Activated CD8-positive, alpha-beta memory T cell treated with anti-CD3 and anti-CD28 coated beads for 1 hour (primary cell): ENCODE measurements at places on chromosomes 2 and 18.

DNA sequence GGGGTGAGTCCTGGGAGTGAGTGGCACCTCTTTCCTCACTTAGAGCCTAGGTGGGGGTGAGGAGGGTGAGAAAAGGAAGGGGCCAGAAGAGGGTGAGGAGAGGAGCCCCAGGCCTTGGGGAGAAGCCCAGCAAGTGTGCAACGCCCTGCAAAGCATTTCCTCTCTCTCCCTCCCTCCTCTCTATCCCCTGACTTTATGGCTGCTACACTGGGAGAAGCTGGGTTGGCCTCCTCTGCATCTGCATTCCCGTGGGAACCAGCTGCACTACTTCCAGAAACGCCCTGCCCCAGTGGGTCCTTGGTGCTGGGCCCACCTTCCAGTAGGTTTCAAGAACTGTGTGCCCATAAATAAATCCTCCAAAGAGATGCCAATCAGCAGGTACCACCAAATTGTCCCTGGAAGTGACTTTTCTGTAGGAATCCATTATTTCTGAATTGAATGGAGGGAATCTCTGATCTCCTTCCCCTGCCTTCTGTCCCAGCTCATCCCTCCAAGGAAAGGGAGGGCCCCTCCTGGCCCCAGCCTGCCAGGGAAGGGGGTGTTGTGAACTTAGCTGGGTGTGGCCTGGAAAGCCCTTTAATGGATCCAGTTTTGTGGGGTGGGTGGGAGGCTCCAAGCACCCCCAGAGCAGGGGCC, 95.7 kb upstream of the BOD1L2 start:
- no peak for DNase-seq

DNA sequence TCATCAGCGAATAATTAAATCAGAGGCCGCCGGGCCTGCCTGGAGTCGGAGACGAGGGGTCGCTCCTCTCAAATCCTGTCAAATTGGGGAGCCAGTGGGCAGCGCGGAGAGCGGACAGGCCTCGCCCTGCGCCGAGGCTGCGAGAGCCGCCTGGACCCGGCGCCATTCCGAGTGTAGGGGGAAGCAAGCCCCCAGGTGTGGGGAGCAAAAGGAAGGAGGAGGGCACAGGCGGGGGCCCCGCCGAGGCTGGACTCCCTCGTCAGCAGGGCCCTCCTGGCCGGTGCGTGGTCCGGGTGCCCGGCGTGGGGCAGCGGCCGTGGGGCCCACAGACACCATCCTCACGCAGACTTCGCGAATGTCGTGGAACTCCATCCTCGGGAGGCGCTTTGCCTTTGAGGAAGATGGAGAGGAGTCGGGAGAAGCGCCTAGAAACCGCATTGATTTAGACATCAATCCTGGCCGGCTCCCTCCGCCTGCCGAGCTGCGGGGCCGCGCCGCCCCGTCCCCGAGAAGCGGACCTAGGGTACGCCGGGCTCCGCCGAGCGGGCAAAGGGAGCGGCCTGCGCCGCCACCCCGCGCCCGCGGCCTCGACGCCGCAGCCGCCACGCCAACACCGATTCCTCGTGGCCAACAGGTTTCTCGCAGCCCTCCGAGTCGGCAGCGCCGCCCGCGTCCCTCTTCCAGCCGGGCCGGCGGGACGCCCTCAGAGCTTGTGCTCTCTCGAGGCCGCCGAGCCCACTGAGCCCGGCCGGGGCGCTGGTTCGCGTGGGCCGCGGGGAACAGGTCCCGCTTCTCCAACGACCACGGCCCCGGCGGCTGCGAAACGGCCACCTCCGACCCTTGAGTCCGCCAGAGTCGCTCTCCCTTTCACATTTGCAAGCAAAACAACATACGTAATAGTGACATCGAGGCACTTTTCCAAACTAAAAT, 6.7 kb upstream of the ONECUT2 start:
- DNase-seq, result no peak

GRCh38 chr2:14364471-14364870, 268.0 kb upstream of the LRATD1 start:
- no peak for DNase-seq

GRCh38 chr18:71598374-71598773, 945.8 kb downstream of the CBLN2 start:
- no peak for DNase-seq

DNA sequence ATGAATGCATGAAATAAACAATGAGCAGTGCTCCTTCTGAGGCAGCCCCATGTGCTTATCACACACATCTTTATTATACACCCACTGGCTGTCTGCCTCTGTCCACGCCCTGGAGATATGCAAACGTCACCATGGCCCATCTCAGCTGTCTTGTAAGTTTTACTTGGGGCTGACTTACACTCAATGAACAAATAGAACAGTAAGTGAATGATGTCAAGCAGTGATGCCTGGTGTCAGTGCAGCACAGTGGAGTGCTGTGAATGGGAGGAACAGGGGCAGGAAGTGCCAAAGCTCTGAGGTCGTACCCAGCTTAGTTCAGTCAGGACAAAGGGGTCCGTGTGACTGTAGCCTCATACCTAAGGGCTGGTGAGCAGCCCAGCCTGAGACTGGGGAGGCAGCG, 659.5 kb upstream of the HS6ST1 start:
- no peak for DNase-seq

DNA sequence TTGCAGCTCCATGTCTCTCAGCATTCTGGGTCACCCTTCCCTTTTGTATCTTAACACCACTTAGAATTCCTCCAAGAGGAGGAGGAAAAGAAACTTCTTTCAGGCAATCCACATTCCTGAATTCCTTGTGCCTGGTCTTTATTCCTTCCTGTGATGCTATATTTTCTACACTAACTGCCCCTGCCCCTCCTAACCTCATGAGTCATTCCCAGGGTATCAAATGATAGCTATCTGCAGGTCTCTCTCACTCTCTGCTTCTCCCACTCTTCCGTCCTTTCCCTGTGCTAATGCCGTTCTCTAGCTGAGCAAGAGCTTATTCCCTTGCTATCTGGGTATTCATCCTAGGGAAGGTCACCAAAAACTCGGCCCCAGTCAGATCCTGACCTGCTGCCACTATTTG, 395.0 kb upstream of the TCF4 start:
- no peak for DNase-seq

GRCh38 chr2:178392215-178392614, 58.8 kb downstream of the PRKRA start:
- DNase-seq, result no peak

DNA sequence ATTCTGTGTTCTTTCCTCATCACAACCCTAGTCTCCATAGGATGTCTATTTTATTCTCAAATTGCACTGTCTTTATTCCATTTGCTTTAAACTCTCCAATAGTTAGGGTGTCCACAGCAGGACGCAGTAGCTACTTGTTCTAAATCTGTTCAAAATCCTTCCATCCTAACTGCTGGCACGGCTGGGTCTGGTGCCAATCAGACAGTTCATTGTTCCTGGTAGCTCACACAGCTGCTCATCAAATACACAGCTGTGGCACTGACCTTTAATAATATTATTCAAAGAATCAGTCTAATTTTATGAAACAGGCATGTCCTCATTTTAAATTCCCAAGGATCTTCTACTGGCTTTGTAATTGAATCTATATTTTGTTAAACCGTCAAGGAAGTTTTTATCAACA, 59.7 kb upstream of the TMEFF2 start:
- no peak for DNase-seq
